ENCODE measurements at places on chromosomes 3 and 15.

DNA sequence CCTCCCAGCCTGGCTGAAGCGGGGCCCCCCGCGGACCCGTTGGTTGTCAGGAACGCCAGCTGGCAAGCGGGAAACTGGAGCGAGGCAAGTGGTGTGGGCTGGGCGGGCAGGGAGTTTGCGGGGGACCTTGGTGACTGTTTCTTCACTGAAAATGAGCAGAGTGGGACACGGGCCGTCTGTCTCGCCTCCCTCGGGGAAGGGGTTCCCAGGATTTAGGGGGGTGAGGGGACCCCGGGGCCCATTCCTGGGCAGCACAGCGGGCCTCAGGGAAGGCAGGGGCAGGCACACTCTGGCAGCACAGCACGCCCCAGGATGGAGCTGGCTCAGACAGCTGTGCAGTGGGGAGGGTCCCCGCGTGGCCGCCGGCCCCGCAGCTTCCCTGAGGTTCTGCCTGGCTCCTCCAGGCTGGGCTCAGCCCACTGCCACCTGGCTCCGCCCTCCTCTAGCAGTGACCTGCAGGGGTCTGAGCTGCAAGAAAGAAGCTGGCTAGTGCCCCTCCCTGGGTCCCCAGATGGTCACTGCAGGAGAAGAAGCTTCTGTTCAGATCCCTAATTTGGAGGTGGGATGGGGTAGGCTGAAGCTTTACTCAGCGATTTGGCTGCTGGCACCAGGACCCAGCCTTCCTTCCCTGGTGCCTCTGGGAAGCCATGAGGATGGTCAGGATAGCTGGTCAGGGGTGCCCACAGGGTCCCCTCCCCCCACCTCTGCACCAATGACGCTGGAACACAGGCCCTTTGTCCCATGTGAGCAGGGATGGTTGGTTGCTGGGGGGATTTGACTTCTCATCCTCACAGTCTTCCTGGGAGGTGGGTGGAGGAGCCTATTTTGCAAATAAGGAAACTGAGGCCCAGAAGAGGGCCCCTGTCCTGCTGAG, 90.4 kb downstream of the TBC1D2B start:
- no peak for DNase-seq

- no peak for DNase-seq
These were observed 24.3 kb upstream of the RPL14 start for GRCh38 chr3:40432793-40433192.

DNA sequence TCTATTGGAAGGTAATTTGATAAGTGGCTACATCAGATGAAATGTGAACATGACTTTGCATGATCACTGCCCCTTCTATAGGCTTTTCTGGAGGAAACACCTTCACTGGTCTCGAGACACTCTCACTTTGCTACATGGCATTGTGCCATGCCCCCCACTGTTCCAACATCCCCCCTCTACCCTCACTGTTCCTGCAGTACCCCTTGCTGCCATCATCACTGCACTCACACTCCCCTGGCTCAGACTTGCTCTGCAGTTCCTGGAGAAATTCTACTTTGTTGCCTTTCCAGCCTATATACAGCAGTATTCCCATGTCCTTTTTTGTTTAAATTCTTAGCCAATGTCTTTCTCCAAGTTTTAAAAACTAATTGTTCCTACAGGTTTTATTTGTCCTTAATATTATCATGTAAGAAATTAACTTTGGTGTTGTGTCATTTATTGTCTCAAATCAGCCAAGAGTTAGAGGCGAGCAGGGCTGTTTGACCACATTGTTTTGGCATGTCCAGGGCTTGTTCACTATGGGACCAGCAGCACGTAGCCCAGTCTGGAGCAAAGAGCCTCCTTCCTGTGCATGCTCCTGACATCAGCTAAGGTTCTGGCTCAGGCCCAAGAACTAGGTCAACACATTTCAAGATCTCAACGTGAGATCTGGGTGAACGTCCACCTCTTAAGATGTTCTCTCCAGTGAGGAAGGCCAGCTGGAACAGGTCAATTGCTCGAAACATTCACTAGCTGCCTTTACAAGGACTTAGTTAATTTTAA, 246.4 kb downstream of the SLC9A9 start:
- DNase-seq = no peak

DNA sequence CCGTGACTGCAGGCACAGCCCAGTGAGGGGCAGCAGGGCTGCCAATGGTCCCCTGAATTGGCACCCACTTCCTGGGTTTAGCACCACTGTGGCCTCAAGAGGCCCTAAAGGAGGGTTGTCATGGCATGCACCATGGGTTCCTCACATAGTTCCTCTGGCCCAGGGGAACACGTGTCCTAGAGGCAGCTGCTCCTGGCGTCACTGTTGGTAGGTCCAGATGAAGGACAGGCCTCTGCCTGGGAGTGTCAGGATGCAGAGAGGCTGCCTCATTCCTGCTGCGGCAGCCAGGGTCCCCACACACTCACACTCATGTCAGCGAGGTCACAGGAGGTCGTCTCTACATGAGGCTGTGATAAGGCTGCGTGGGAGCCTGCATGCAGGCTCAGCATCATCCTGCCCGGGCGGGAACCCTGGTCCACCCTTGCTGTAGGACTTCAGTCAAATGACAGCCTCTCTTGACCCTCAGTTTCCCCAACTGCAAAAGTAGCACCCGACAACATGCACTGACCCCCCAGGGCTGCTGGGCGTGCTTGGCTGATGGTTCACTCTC, 26.1 kb upstream of the SFMBT1 start:
- peak; percentile 50 for DNase-seq

DNA sequence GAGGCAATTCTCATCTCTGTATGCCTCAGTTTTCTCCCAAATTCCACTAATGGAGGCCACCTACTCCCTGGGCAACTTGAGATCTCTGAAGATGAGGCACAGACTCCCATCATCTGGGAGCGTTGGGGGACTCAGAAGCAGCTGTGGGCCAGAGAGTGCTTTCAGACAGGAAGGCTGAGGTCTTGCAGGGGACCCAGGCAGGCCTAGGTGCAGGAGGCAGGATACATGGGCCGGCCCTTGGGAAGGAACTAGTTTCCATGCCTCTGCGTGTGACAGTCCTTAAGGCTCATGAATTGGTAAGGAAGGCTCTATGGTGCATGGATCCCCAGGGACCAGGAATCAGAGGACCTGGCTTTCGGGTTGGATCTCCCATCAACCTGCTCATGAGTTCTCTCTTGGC, 14.5 kb downstream of the BMF start:
- no peak for DNase-seq

DNA sequence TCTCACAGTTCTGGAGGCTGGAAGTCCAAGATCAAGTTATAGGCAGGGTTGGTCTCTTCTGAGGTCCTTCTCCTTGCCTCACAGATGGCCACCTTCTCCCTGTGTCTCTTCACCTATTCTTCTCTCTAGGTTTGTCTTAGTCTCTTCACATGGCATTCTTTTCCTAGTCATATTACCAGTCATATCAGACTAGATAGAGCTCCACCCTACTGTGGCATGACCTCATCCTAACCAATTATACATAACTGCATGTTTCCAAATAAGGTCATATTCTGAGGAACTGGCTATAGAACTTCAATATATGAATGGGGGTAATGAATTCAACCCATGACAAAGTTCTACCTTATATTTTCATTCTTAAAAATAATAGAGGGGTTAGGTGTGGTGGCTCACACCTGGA, 196.4 kb upstream of the UBE3A start:
- no peak for DNase-seq

DNA sequence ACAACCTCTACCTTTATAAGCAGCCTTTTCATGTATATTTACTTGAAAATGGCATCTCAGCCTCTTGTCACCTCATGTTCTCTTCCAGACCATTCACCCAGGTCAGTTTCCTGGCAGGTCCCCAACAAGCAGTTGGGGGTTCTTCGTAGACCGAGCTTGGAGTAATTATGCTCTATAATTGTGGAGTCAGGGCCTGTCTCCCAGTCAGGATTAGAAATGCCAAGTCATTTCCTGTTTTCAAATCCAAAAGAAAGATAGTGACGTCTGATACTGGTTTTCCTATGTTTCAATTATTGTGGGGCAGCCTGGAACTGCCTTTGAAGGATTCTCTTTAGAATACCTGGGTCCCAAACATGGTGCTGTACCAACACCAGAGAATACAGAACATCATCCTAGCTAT, 430.6 kb downstream of the MECOM start:
- no peak for DNase-seq

DNA sequence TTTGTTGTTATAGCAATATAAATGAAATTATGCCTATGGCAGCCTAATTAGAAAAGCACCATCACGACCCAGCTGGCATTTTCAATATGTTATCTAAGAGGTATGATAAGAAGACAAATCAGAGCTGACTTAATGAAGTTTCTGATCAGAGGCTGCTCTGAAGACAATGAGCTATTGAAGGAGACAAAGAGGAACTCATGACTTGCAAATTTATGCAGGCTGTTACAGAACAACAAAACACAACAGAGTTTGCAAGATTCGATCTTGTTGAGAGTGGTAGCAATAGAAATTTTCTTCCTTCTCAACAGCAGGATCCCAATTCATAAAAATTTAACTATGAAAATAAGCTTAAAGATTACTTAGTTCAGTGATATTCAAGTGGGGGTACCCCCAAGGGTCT, 7.7 kb downstream of the CCDC54 start:
- no peak for DNase-seq

DNA sequence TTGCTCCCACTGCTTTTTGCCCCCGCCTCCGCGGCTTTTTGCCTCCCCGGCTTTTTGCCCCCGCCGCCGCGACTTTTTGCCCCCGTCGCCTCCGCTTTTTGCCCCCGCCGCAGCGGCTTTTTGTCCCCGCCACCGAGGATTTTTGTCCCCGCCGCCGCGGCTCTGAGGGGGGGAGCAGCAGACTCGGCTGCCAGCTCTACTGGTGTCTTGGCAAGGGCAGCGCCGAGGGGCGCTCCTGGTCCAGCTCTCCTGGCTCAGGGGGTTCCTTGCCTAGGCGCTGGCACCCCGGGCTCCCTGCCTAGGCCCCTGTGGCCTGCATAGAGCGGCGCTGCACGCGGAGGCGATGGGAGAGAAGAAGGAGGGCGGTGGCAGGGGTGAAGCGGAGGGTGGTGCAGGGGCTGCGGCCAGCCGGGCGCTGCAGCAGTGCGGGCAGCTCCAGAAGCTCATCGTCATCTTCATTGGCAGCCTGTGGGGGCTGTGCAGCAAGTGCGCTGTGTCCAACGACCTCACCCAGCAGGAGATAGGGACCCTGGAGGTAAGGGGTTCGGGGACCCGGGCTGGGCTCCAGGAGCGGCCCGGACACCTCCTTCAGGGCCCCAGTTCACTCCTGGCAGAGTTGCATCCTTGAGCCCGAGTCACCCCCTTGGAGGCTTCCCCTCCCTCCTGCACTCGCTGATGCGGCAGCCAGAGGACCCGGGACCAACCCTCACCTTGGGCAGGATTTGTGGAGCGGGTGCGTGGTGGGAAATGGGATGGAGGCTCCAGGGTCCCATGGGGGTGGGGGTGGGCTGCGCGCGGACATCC, 642.4 kb downstream of the GOLGA6L6 start:
- no peak for DNase-seq

DNA sequence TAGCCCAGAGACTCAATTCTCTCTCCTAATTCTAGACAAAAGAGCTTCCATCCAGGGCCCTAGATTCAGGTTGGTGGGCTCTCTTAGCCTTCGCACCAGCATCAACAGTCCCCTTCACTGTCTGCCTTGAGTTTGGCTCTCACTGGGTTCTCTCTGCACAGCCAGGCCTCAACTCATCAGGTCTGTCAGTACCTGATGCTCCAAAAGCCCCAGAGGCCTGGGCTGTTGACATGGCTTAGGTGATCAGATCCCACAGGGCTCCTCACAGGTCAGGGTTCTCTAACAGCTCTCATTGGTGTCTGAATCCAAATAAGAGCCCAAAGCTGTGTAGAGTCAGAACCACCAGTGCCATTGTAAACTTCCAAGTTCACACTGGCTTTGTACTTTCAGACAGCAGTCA, 206.6 kb upstream of the PPP2R3A start:
- no peak for DNase-seq

DNA sequence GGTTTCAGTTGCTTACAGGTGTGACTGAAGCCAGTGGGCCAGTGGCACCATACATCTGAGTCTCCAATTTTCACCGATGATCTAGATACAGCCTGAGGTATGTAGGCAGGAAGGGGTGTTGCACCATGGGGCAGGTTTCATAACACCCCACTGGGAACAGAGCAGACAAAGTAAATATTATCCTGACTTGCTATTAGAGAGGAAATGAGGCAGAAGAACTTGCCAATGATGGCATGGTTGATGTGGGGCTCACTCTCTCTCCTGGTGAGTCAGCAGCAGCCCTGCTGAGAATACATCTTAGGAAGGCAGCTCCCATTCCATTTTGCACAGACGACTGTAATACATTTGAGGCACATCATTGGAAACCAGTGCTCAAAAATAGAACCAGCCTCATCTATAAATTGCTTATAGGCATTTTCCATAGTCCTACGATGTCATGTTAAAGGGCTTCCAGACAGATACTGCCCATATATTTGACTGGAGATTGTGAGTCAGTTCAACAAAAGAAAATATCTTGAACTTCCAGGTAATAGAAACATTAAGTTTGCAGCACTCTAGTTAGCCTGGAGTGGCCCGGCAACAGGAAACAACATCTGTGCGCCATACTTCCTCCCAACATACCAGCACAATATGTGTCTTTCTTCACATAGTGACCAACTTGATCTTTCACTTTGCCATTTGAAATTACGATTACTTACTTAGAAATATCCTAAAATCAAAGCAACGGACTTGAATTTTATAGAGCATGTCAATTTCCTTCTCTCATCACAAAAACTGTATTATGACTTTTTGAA, 175.5 kb downstream of the NECTIN3 start:
- no peak for DNase-seq

DNA sequence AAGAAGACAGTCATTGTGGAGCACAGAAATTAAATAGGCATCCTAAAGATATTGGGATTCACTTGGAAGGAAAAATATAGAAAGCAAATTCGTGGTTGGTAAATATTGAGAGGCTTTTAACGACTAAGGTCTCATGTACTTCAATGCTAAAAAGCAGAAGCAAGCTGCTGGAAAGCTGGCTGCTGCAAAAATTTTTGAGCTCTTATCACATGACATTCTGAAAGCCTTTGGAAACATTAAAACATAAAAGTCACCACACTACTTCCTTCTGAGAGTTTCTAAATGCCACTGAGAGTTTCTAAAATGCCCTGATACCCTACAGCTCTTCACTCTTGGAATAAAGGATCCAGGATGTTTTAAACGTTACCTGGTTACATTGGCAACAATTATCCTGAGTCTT, 39.0 kb upstream of the CBLB start:
- no peak for DNase-seq

DNA sequence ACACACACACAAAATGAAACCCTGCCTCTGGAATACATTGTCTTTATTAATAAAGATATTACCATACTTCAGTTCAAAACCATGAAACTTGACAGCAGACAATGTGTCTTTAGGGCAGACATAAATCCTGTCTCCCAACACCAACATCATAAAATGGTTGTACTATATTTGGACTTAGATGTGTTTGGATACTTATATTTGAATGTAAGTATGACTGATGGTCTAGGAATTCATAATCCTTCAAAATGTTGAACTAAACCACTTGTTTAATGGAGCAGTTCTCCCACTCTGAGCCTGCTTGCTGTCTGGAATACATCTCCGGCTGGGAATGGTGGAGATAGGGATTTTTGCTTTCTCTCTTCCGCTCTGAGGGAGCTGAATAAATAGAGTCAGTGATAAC, 10.6 kb downstream of the FBN1 start:
- DNase-seq = no peak

- DNase-seq = peak; percentile 61
These were observed 278.0 kb downstream of the FOXP1 start for GRCh38 chr3:71305231-71306206.

- DNase-seq = no peak
These were observed 3.9 kb downstream of the ITIH3 start for GRCh38 chr3:52798376-52798977.

- peak; percentile 34 for DNase-seq
These were observed 116.1 kb downstream of the FAM43A start for GRCh38 chr3:194801461-194802432.

GRCh38 chr3:191378142-191378812, 48.0 kb upstream of the UTS2B start:
- DNase-seq = no peak

Measured in activated CD8-positive, alpha-beta memory T cell treated with anti-CD3 and anti-CD28 coated beads, Interleukin-2, amount 50 U/mL, for 48 hours (primary cell).